ENCODE measurements at places on chromosomes 6 and 20.

- DNase-seq = no peak
Observed at GRCh38 chr6:145540741-145541140, 194.6 kb downstream of the EPM2A start.

- no peak for DNase-seq
Observed at GRCh38 chr20:711576-711975, 36.0 kb upstream of the SCRT2 start.

GRCh38 chr6:156777577-156778453 lies 637 bp downstream of the ARID1B start:
- DNase-seq = peak; percentile 84

DNA sequence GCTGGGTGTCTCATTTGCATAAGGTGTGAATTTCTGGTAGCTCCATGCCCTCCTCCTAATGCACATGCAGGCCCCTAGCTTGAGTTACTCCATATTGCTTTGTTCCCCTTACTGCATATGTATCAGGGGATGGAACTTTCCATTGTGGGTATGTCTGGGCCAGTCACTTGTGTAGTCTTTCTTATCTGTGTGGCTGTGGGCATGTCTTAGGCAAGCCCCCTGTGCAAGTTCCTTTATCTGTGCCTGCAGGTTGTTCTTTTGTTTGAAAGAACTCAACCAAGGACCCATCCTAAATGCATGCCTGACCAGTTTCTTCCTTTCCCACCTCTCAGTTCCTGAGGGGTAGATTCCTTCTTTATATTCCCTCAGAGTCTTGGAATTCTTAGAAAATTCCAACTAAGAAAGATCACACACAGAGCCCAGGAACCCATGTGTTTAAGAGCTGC lies 23.6 kb downstream of the MBOAT1 start:
- no peak for DNase-seq

DNA sequence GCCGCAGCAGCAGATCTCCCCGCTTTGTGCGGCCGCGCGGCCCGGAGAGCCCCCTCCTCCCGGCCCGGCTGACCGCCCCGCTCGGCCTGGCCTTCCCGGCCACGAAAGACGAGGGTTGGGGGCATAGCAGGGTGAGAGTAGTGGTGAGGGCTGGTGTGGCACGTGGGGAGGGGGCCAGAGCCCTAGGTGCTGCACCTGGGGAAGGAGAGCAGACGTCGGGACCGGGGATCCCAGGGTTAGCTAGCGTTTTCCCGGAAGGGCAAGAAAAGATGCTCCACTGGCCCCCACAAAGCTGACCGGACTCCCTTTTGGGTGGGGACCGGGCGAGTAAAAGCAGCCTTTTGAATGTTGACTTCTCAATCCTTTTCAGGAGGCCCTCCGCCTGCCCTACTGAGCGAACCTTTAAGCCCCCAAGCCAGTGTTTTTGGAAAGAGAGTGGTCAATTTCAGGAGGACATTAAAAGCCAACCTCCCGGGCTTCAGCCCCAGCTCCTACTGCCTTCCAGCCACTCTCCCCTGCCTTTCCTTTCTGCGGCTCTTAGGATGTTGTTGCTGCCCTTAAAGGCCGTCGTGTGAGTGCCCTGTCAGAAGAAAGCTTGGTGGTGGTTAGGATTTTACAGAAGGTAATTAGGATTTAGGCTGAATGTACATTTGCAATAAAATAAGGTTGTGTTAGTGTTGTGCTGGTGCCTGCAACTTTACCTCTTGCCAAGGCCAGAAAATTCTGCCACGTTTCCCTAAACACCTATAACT lies 648 bp upstream of the BACH2 start:
- peak; percentile 84 for DNase-seq

DNA sequence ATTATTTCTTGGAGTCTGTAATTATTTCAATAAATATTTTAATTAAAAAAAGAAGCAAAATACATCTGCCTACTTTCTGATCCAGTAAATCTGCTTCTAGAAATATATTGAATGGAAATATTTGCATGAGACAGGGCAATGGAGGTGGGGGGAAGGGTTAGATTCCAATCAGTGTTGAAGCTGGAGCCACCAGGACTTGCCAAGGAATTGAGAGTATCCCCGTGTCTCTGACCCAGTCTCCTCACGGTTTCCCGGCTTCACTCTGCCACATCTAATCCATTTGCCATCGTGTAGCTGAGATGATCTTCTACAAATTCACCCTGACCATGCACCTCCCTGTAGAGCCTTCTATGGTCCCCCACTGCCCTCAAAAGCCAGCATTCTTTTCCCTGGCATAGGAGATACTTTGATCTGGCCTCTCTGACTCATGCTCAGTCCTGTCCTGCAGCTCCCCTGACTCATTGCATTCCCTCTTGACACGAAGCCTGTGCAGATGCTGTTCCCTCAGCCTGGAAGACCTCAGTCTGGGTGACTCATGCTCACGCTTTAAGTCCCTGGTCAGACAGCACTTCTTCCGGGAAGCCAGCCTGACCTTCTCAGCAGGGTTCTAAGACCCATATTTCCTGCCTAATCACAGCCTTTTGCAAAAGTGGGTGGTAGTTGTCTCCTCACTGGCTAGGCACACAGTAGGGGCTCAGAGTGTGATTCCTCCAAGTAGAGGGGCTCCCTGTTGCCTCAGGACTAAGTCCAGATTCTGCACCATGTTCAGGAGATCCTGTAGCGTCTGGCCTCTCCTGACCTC lies 23.0 kb upstream of the FKBP1A start:
- no peak for DNase-seq

DNA sequence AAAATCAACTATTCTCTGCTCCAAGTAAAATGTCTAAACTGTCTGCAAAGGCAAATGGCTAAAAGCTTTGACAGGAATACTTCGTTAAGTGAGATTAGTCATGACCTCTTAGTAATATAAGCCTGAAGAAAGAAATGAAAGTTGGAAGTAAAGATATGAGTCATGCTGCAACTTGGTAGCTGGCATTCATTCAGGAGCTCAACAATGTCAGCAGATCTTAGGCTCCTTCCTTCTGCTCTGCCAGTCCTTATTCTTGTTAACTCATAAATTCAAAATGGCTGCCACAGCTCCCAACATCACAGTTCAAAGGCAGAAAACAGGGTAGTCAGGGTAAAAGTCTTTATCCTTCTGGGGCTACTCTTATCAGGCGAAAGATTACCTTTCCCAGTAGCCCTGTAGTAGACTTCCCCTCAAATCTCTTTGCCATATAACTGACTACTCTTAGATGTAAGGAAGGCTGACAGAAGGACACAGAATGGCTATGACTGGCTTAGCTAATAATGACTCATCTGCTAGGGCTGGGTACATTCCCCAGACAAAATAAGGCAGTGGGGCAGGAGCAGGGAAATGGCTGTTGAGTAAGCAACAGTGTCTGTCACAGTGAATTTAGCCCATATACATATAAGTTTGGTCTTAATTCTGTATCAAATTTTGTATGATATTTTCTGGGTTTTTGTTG lies 24.4 kb upstream of the C6orf62 start:
- no peak for DNase-seq

GRCh38 chr6:118700531-118700930 lies 49.1 kb upstream of the CEP85L start:
- DNase-seq = no peak

- DNase-seq = no peak
Observed at GRCh38 chr6:134821928-134822864, 127.7 kb downstream of the ALDH8A1 start.

DNA sequence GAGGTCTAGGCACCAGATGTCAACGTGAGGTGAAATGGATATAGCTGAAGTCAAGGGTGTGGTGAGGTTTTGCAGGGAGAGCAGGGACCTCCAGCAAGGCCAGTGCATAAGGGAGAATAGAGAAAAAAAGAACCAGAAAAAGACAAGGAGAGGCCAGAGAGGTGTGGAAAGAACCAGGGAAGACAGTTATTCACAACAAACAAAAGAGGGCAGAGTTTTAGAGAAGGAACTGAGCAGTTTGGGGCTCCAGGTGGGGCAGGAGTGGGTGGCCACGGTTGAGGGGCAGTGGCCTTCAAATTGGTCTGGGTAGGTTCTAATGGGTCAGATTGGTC lies 11.6 kb upstream of the NQO2 start:
- no peak for DNase-seq

DNA sequence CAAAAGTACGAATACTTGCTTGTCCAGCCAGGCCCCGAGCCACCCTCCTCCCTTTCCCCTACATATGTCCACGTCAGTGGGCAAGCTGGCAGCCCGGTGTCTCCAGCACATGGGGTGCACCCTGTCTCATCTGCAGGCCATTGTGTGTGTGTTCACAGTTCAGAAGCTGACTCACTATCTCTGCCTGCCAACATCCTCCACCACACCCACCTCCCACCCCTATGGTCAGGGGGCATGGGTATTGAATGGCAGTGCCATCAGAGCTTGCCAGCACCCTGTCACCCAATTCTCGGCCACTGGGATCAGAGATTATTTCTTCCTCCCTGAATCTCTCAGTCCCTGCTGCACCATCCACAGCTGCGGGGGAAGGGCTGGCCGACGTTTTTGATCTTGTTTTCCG lies 195.7 kb downstream of the FARS2 start:
- peak; percentile 51 for DNase-seq

DNA sequence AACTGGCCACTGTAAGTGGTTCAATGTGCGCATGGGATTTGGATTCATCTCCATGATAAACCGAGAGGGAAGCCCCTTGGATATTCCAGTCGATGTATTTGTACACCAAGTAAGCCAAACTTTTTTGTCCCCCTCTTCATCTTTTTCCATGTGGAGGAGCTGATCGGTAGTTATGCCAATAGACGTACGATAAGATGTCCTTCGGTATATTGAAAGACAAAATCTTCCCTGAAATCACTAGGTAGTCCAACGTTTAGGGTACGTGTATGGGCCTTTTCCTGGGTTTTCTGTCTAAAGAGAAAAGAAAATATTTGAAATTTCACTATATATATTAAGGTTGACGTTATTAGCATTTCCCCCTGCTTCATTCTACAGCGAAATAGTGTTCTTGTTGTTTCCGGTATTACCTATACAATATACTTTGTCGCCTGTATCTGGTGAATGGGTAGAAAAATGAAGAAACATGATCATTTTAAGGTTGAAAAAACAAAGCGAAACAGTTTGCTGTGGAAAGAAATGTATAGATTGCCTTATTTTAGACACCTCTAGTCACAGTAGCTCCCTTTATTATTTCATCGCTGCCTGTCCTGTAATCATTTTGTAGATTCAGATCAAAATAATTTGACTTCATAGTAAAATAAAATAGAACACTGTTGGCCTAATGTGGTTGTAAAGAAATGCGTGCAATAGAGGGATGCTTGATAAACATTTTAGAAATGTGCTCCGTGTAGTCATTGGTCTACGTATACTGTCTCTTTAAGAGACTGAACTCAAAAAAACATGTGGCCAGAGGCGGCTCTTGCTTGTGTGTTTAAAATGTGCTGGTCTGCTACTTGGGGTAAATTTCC lies 1.5 kb downstream of the LIN28B start:
- no peak for DNase-seq

- no peak for DNase-seq
Observed at GRCh38 chr6:54856129-54856528, 9.6 kb downstream of the FAM83B start.

DNA sequence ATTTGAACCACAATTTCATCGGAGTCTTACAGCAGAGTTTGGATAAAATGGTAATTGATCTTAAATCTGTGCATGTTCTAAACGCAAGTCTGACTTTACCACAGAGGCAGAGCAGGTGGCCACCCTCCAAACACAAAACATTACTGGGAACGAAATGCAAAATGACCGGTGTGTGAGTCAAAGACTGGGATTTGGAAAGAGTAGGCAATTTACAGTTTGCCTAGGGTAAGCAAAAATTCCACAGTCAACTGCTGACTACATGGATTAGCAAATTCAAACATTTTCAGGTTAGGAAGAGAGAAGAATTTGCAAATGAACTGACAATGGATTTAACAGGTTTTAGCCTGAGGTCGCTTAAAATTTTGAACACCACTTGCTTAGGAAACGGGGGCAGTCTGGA lies 444.4 kb downstream of the HDGFL1 start:
- no peak for DNase-seq

DNA sequence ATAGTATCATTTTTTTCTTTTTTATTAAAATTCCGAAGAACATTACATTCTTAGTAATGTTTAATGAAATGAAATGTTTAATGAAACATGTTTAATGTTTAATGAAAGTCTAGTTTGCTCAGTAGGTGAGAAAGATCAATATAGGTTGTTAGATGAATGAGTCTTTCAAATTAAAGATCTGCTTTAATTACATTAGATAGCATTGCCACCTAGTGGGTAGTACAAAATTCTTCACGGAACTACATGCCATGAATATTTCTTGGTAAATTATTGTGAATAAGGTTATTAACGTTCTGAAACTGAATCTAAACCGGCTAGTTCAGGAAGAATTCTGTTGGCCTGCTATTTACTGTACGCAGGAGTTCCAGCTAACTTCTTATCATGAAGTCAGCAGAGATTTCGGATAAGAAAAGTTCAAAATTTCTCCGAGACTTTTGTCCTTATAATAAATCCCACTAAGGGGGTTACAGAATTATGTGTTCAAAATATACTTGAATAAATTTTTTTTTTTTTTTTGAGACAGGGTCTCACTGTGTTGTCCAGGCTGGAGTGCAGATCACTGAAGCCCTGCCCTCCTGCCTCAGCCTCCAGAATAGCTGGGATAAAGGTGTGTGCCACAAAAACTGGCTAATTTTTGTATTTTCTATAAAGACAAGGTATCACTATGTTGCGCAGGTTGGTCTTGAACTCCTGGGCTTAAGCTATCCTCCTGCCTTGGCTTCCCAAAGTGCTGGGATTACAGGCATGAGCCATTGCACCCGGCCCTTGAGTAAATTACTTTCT lies 7.9 kb upstream of the GMNN start:
- DNase-seq = no peak

GRCh38 chr6:162014069-162014811 lies 713.3 kb downstream of the PRKN start:
- DNase-seq = no peak

GRCh38 chr20:37381621-37382471 lies 35.9 kb downstream of the SRC start:
- DNase-seq = no peak

- DNase-seq = no peak
Observed at GRCh38 chr20:34532756-34533155, 16.5 kb downstream of the DYNLRB1 start.

DNA sequence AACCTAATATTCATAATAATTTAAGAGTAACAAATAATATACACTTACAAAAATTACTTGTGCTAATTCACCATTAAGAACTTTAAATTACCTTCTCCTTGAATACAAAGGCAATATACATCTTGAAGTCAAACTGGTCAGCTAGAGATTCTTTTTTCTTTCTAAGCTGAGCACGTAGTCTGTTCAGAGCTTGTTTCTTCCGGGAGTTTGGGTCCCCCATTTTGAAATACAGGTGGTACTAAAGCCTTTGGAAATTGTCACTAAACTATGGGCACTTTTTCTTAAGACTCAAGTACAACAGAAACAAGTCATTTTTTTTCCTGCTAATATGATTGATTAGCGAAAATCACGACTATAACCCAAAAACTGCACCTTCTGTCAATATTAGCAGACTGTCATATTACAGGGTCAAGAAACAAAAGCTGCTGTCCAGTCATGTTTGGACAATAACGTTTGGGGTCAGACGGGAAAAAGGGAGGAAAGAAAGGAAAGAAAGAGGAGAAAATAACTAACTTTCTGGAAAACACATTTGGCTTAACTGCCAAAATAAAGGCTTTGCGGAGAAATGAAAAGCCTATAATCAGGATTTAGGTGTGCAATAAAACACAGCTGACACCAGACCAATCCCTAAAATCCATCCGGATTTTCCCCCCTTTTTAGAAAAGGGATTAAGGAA lies 367 bp downstream of the C6orf62 start:
- DNase-seq = no peak

Data from posterior cingulate gyrus (tissue), 11 donors.